ENCODE measurements at places on chromosomes 12 and 14. TPM values are rescaled to one million over a fixed set of nuclear protein-coding genes. Genes with fewer than 3 reads are reported as not detected.

Gene VWF
- total RNA-seq = 136 TPM

Gene PZP
- total RNA-seq = 0.13 TPM

Gene PRH2
- total RNA-seq = not detected

Gene TSPAN8
- 4.1 TPM for total RNA-seq

Gene LRRC43
- not detected for total RNA-seq

Gene GOLGA5
- total RNA-seq = 27.7 TPM

Gene CBLN3
- total RNA-seq = 0.69 TPM

Gene CCDC198
- total RNA-seq = not detected

DNA sequence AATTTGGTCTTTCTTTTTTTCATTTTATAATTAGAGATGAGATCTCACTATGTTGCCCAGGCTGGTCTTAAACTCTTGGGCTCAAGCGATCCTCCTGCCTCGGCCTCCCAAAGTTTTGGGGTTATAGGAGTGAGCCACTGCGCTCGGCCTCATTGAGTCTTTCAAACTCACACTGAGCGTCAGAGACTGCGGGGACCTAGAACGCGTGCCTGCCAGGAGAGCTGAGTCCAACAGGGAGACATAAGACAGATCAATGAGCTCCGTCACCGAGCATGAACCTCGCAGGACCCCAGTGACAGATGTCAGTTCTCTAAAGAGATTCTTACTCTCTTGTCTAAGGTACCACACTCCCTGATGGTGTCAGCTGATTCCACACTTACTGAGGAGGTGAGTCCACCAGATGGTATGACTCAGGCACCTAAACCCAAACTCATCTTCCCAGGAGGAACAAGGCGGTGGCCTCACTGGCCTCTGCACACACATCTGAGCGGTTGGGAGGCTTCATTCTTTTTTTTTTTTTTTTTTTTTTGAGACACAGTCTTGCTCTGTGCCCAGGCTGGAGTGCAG lies 58.9 kb downstream of the CCDC88C start:
- no peaks in the 10 kb centered on the region for H3K4me1 ChIP-seq
- no peak overlapping the region for H3K4me3 ChIP-seq
- H3K27ac ChIP-seq = no peak overlapping the region
- no peaks in the 10 kb centered on the region for H3K27me3 ChIP-seq
- H3K36me3 ChIP-seq = no peaks in the 10 kb centered on the region
- DNase-seq = no peak

GRCh38 chr12:68497702-68498101 lies 113.0 kb upstream of the RAP1B start:
- no peak overlapping the region for H3K27ac ChIP-seq
- no peak for DNase-seq
- no peaks in the 10 kb centered on the region for H3K27me3 ChIP-seq
- H3K4me3 ChIP-seq = no peak overlapping the region
- no peaks in the 10 kb centered on the region for H3K36me3 ChIP-seq

DNA sequence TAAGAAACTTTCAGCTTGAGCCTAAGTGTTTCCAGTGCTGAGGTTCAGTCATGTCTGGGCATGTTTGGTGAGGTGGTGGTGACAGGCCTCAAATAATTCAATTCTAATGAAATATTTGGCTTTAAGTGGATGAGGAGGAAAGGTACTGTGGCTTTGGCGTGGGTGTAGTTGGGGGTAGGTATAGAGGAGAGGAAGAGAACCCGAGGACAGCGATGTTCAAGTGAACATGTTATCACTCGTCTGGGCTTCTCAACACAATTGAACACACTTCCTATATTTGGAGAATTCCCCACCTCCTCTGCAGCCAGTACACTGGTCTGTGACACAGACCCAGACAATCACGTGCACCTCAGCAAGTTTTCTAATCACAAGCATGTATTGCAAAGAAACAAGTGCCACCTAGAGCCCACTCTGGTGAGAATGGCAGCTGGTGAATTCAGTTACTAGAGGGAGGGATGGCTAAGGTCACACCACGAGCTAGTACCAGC lies 53.0 kb downstream of the IFNG-AS1 start:
- H3K27ac ChIP-seq = no peak overlapping the region
- no peaks in the 10 kb centered on the region for H3K36me3 ChIP-seq

GRCh38 chr12:27957366-27957765 lies 15.2 kb downstream of the PTHLH start:
- H3K4me1 ChIP-seq = no peaks in the 10 kb centered on the region
- H3K4me3 ChIP-seq = no peak overlapping the region
- H3K36me3 ChIP-seq = no peaks in the 10 kb centered on the region
- H3K27me3 ChIP-seq = no peaks in the 10 kb centered on the region
- H3K27ac ChIP-seq = no peak overlapping the region

GRCh38 chr12:123164222-123164621 lies 13.3 kb upstream of the PITPNM2 start:
- DNase-seq = no peak
- no peaks in the 10 kb centered on the region for H3K36me3 ChIP-seq
- no peak overlapping the region for H3K4me3 ChIP-seq
- no peak overlapping the region for H3K27ac ChIP-seq

GRCh38 chr12:16331998-16332397 lies 15.4 kb upstream of the MGST1 start:
- H3K27ac ChIP-seq = no peak overlapping the region
- no peak for DNase-seq
- no peak overlapping the region for H3K4me3 ChIP-seq
- H3K4me1 ChIP-seq = no peaks in the 10 kb centered on the region
- no peaks in the 10 kb centered on the region for H3K36me3 ChIP-seq
- no peaks in the 10 kb centered on the region for H3K27me3 ChIP-seq

GRCh38 chr12:100643246-100643645 lies 69.8 kb downstream of the GAS2L3 start:
- no peak for DNase-seq
- no peaks in the 10 kb centered on the region for H3K36me3 ChIP-seq
- H3K27me3 ChIP-seq = no peaks in the 10 kb centered on the region
- H3K4me3 ChIP-seq = no peak overlapping the region

DNA sequence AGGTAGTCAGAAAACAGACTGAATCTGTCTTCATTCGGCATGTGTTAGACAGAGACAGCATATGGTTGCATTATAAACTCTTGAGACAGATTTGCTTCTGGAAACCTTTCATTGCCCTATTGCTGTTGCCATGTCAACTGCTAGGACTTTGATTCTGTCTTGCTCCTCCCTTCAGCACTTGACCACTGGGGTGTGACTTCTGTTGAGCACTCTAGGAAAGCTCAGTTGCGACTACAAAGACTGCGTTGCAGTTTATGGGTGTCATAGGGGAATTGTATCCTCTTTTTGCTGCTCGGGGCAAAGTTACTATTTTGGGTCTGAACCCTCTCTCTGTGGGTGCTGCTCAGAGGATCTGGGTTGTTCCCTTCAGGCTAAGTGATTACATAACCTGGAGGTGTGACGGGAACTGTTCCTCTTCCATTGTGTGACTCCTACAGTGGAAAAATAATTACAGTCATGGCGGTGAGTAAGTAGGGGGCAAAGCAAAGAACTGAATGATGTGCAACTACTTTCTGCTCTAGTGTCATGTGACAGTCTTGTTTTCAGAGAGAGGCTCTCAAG lies 44.3 kb upstream of the TRIM9 start:
- no peaks in the 10 kb centered on the region for H3K36me3 ChIP-seq
- no peaks in the 10 kb centered on the region for H3K27me3 ChIP-seq
- no peak overlapping the region for H3K27ac ChIP-seq
- H3K4me3 ChIP-seq = no peak overlapping the region

GRCh38 chr12:21831791-21832344 lies 57.4 kb upstream of the KCNJ8 start:
- peaks cover 6% of the 10 kb centered on the region for H3K4me1 ChIP-seq
- peaks cover 72% of the 10 kb centered on the region for H3K36me3 ChIP-seq
- H3K27me3 ChIP-seq = no peaks in the 10 kb centered on the region
- DNase-seq = peak; percentile 45
- peak overlapping the region; percentile 34 for H3K27ac ChIP-seq
- no peak overlapping the region for H3K4me3 ChIP-seq

GRCh38 chr12:132673288-132674179 lies 13.6 kb downstream of the POLE start:
- H3K36me3 ChIP-seq = peaks cover 81% of the 10 kb centered on the region
- no peaks in the 10 kb centered on the region for H3K4me1 ChIP-seq
- no peak for DNase-seq
- H3K27ac ChIP-seq = no peak overlapping the region
- H3K4me3 ChIP-seq = no peak overlapping the region
- H3K27me3 ChIP-seq = no peaks in the 10 kb centered on the region

- H3K27me3 ChIP-seq = no peaks in the 10 kb centered on the region
- H3K36me3 ChIP-seq = no peaks in the 10 kb centered on the region
- H3K27ac ChIP-seq = peak overlapping the region; percentile 97
- peak overlapping the region; percentile 86 for H3K4me3 ChIP-seq
Observed at GRCh38 chr12:6532051-6532926, 2.0 kb upstream of the GAPDH start.

GRCh38 chr12:24062642-24063245 lies 113.3 kb upstream of the SOX5 start:
- no peaks in the 10 kb centered on the region for H3K36me3 ChIP-seq
- no peaks in the 10 kb centered on the region for H3K27me3 ChIP-seq
- no peak overlapping the region for H3K27ac ChIP-seq
- no peaks in the 10 kb centered on the region for H3K4me1 ChIP-seq

- no peak overlapping the region for H3K27ac ChIP-seq
- no peaks in the 10 kb centered on the region for H3K4me1 ChIP-seq
- H3K36me3 ChIP-seq = no peaks in the 10 kb centered on the region
- no peak overlapping the region for H3K4me3 ChIP-seq
- no peak for DNase-seq
Observed at GRCh38 chr12:66279123-66279712, 23.1 kb upstream of the HELB start.

DNA sequence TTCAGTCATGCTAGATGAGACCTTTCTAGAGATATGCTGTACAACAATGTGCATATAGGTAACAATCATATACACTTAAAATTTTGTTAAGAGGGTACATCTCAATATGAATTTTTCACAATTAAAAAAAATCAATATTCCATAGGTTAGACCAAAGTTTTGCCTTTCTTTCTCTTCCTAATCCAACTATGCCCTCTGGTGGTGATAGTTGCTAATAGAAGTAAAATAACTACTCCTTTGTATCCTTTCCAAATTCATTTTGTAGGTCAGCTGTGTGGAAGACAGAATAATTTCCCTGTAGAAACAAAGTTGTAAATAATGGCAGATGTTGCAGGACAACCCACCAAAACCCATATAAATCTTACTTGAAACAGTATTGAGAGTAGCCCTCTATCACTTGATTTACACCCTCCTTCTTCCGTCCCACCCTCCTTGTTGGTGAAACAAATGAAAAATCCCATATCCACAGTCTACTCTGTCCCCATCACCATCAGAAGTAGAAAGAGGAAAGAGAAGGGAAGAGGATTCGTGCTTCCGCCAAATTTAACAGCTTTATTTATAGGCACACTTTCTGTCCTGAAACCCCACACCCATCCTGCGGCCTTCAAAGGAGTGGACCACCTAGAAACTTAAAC lies 34.2 kb upstream of the KICS2 start:
- no peak overlapping the region for H3K27ac ChIP-seq
- no peaks in the 10 kb centered on the region for H3K36me3 ChIP-seq
- DNase-seq = no peak
- no peaks in the 10 kb centered on the region for H3K4me1 ChIP-seq
- H3K27me3 ChIP-seq = no peaks in the 10 kb centered on the region

DNA sequence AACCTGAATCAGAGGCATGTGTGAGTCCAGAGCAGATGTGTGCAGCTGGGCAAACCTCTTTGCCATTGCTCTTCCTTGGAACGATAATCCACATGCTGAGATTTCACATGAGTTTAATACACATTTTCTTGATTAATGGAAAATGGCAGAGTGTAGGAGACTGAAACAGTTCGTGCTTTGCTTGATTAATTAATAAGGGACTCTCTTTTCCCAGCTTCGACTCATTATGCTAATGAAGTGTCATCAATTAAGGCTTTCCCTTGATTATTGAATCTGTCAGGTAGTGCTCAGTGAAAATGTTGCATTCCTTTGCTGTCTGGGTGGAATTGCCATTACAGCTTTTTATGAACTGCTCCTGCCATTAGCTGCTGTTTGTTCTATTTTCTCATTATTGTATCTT lies 487.7 kb upstream of the NOVA1 start:
- no peaks in the 10 kb centered on the region for H3K4me1 ChIP-seq
- no peak overlapping the region for H3K27ac ChIP-seq
- H3K36me3 ChIP-seq = no peaks in the 10 kb centered on the region

- peak overlapping the region; percentile 98 for H3K4me3 ChIP-seq
- no peaks in the 10 kb centered on the region for H3K27me3 ChIP-seq
Observed at GRCh38 chr12:45219621-45220020, 3.7 kb downstream of the ANO6 start.

DNA sequence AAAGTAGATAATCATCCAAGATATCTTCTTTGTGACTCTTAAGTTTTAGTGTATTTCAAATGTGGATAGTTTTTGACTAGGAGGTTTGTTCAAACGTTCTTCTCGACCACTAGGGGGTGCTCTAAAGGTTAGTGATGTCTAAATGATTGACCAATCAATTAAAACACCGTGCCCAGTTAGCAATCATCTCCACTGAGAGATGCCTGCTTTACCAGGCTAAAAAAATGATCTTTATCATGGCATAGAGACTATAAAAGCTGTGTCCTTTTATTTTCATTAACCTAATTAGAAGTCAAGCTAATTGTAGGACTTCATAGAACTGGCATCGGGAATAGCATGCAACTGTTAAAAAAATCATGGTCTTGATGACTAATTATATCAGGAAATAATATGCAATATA lies 153.9 kb downstream of the PRKCH start:
- peak overlapping the region; percentile 81 for H3K27ac ChIP-seq
- H3K4me1 ChIP-seq = peaks cover 45% of the 10 kb centered on the region
- no peaks in the 10 kb centered on the region for H3K27me3 ChIP-seq
- DNase-seq = no peak
